Fibroblast of skin of right biceps (primary cell): ENCODE measurements at places on chromosomes 4 and X.
A peak's percentile ranks its signal among the peaks of the same experiment; 100 is the strongest.

DNA sequence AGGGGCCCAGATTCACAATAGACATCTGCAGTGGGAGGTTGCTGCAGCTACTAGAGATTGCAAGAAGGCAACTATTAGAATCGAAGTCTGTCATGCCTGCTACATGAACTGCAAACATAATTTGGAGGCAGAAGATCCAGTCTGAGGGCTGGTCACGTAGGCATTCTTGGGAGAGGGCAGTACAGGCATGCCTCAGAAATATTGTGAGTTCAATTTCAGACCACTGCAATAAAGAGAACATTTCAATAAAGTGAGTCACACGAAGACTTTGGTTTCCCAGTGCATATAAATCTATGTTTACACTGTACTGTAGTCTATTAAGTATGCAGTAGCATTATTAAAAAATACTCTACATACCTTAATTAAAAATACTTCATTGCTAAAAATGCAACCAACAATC is 585.8 kb upstream of the FAT1 start:
- peak; percentile 83 for DNase-seq

DNA sequence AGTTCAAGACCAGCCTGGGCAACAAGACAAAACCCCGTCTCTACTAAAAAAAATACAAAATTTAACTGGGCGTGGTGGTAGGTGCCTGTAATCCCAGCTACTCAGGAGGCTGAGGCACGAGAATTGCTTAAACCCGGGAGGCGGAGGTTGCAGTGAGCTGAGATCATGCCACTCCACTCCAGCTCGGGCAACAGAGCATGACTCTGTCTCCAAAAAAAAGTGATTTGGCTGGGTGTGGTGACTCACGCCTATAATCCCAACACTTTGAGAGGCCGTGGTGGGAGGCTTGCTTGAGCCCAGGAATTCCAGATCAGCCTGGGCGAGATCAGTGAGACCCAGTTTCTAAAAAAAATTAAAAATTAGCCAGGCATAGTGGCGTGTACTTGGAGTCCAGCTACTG is 4.1 kb downstream of the OPHN1 start:
- peak; percentile 75 for DNase-seq

DNA sequence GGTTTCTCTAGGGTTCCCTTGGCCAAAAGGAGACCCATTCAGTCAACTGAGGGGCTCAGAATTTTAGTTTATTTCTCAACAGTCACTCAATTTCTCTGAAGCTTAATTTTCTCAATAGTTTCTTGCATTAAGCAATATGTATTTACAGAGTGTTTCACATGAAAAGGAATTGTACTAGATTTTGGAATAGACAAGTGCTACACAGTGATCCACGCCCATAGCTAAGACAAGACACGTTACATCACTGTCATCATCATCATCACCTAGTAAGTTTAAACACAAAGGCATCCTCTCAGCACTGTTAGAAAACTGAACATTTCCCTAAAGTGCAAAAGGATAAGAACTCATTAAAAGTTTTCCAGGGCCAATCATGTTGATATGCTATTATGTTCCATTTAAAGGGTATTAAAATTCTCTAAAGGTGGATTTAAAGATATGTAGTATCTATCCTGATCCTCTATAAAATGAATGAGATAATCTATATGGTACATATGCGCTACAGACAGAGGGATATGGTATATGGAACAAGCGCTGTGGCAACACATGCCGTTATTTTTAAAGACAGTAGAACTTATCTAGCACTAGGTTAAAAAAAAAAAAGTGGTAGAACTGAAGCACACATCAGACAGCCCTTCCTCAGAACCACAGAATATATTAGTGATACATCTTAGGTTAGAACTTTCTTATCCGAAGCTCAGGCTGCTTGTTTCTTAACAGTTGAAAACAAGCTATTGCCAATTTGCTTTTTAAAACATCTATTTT is 12.1 kb downstream of the PPA2 start:
- DNase-seq = no peak

GRCh38 chrX:52425775-52426174 is 57.0 kb downstream of the XAGE2 start:
- peak; percentile 69 for DNase-seq
